Mesothelial cell of epicardium (in vitro differentiated cells): ENCODE measurements at places on chromosomes 5 and 9. TPM values are rescaled to one million over a fixed set of nuclear protein-coding genes. Genes with fewer than 3 reads are reported as not detected.

DNA sequence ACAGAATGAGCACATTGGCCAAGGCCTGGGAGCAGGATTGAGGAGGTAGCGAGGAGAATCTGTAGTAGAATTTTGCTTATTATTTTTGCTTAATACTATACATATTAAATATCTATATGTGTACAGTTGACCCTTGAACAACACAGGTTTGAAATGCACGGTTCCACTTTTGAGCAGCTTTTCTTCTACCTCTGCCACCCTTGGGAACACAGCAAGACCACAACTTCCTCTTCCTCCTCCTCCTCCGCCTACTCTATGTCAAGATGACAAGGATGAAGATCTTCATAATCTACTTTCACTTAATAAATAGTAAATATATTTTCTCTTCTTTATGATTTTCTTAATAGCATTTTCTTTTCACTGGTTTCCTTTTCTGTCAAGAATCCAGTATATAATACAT is 541.4 kb downstream of the KCTD16 start:
- H3K4me1 ChIP-seq = peaks cover 6% of the 10 kb centered on the region
- no peak for DNase-seq
- H3K36me3 ChIP-seq = peaks cover 3% of the 10 kb centered on the region
- H3K27me3 ChIP-seq = no peaks in the 10 kb centered on the region
- H3K4me3 ChIP-seq = no peak overlapping the region

GRCh38 chr5:95729115-95730010 is 1.8 kb upstream of the RHOBTB3 start:
- H3K4me1 ChIP-seq = peaks cover 81% of the 10 kb centered on the region
- peak overlapping the region; percentile 83 for H3K4me3 ChIP-seq
- DNase-seq = no peak
- no peaks in the 10 kb centered on the region for H3K36me3 ChIP-seq
- peak overlapping the region; percentile 98 for H3K27ac ChIP-seq

GRCh38 chr5:45862763-45863162 is 166.6 kb upstream of the HCN1 start:
- no peaks in the 10 kb centered on the region for H3K36me3 ChIP-seq
- no peak overlapping the region for H3K4me3 ChIP-seq
- H3K27ac ChIP-seq = no peak overlapping the region
- no peaks in the 10 kb centered on the region for H3K4me1 ChIP-seq

DNA sequence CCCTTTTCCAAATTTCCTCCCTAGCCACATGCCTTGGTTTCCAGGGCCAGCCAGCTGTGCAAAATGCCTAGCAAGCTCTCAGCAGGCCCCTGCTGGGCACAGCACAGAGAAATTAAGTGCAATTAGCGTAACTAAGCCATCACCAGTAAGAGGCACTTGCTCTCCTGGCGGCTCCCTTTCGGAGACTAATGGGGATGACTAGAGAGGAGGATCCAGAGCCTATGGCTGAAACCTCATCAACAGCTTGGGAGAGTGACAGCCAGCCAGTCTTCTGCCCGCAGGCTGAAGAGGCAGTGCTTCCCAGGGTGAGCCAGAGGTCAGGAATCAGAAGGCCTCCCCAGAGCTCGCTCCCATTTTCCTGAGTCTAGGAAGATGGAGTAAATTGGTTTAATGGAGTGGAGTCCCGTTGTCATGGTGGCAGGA is 108.4 kb downstream of the KCNIP1 start:
- no peak for DNase-seq
- no peak overlapping the region for H3K27ac ChIP-seq
- no peak overlapping the region for H3K4me3 ChIP-seq
- H3K27me3 ChIP-seq = peaks cover 63% of the 10 kb centered on the region

DNA sequence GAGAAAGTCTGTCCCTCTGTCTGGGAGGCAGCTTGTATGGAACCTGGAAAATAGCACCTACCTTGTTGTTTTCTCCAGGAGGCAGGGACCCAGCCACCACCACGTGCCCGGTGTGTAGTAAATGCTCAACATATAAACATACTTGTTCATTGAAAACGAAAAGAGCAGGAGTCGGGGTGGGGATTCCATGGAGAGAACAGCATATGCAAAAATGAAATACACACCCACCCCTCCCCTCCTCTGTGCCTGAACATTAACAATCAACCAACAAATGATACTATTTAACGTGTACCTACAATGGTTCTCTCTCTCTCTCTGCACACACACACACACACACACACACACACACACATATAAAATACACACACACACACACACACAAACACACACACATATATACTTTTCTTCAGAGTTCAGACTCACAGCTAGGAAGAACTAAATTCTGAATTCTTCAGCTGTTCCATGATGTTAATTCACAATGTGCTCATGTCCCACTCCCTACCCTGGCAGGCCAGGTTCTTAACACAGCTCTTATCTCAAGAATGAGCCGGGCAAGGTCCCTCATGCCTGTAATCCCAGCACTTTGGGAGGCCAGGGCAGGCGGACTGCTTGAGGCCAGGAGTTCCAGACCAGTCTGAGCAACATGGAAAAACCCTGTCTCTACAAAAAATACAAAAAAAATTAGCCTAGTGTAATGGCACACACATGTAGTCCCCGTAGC is 16.3 kb upstream of the DENND1A start:
- peaks cover 15% of the 10 kb centered on the region for H3K4me1 ChIP-seq
- no peak overlapping the region for H3K4me3 ChIP-seq
- H3K27me3 ChIP-seq = peaks cover 11% of the 10 kb centered on the region
- no peaks in the 10 kb centered on the region for H3K36me3 ChIP-seq

DNA sequence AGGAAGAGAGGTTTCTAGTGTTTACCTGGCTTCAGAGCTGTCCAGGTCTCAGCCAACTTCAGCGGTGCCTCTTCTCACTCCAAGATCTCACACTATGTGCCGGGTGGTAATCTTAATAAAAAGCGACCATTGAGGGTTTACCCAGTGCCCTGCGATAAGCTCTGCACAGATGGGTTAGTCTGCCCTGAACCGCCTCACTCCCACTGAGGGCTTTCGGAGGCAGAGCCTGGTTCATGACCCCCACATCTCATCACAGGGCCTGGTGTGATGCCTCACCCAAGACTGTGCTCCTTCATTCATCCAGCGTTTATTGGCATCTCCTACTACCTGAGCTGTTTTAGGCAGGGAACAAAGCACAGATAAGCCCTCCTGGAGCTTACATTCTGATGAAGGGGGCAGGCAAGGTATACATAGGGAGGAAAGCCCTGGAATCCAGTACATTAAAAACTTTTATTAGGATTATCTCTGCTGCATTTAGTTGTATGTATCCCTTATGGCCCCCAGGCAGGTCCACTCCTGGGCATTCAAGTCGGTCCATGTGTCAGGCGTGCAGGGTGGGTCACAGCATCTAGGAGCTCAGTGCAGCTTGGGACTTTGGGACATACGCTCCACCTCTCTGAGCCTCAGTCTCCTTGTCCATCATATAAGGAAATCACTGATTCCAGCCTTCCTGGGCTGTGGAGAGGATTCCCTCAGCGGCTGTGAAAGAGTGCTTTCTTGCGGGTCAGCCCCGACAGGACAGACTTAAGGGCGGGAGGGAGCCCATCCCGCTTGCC is 613 bp upstream of the COL15A1 start:
- peaks cover 97% of the 10 kb centered on the region for H3K27me3 ChIP-seq
- peak overlapping the region; percentile 74 for H3K4me3 ChIP-seq
- no peak for DNase-seq
- H3K27ac ChIP-seq = no peak overlapping the region

GRCh38 chr5:2332521-2332920 is 419.0 kb downstream of the IRX2 start:
- H3K4me1 ChIP-seq = peaks cover 21% of the 10 kb centered on the region
- no peaks in the 10 kb centered on the region for H3K27me3 ChIP-seq
- no peak overlapping the region for H3K4me3 ChIP-seq
- no peaks in the 10 kb centered on the region for H3K36me3 ChIP-seq

- H3K4me3 ChIP-seq = no peak overlapping the region
- H3K27ac ChIP-seq = no peak overlapping the region
- DNase-seq = peak; percentile 53
- H3K4me1 ChIP-seq = no peaks in the 10 kb centered on the region
These were observed 12.5 kb downstream of the KCNT1 start for GRCh38 chr9:135714242-135715055.

- H3K4me1 ChIP-seq = no peaks in the 10 kb centered on the region
- no peaks in the 10 kb centered on the region for H3K36me3 ChIP-seq
These were observed 107.1 kb upstream of the TNPO1 start for GRCh38 chr5:72709341-72709740.

The TAF11L5 gene
- not detected in 3 replicates for total RNA-seq

The PCDH12 gene
- 0.07 to 0.29 TPM (median 0.18 TPM) in 3 replicates for total RNA-seq

The CAMK2A gene
- total RNA-seq = 3.9 to 4.1 TPM (median 4.0 TPM) in 3 replicates

The UTP15 gene
- total RNA-seq = 24.7 to 29.7 TPM (median 26.9 TPM) in 3 replicates

The C9 gene
- not detected in 3 replicates for total RNA-seq
